ENCODE measurements at places on chromosomes 2 and 18.

GRCh38 chr2:112534826-112535225 is 7.4 kb upstream of the POLR1B start:
- H3K27me3 ChIP-seq: no peaks in the 10 kb centered on the region
- H3K4me3 ChIP-seq: no peak overlapping the region
- H3K36me3 ChIP-seq: peaks cover 21% of the 10 kb centered on the region
- H3K27ac ChIP-seq: no peak overlapping the region
- no peak for DNase-seq

DNA sequence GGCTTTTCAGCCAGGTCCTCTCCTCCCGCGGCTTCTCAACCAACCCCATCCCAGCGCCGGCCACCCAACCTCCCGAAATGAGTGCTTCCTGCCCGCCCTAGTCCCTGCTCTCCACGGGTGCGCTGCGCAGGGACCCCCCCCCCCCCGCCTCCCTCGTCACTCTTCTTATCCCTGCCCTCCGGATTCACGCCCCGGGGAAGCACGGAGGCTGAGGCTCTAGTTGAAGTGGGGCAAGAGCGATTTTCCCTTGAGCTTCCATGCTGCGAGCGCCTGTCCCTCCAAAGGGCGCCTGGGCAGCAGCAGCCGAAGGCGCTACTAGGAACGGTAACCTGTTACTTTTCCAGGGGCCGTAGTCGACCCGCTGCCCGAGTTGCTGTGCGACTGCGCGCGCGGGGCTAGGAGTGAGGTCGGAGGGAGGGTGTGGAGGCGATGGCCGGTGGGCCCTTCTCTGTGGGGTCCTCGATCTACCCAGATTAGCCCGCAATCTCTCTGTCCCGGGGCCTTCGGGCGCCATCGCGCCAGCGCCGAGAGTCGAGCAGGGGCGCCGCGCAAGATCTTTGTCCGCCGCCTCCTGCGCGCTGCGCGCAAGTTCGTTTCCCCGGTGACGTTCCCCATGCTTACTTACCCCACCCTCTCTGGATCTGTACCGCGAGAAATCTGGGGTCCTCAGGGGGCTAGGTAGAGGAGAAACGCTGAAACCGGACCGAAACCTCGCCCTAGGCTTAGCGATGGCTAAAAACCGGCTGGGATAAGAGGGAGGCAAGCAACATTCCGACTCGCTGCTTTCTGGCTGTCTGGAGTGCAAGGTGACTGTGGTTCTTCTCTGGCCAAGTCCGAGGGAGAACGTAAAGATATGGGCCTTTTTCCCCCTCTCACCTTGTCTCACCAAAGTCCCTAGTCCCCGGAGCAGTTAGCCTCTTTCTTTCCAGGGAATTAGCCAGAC is 677 bp downstream of the GAD1 start:
- peaks cover 68% of the 10 kb centered on the region for H3K4me1 ChIP-seq
- peaks cover 26% of the 10 kb centered on the region for H3K36me3 ChIP-seq
- H3K27ac ChIP-seq: peak overlapping the region; percentile 46

DNA sequence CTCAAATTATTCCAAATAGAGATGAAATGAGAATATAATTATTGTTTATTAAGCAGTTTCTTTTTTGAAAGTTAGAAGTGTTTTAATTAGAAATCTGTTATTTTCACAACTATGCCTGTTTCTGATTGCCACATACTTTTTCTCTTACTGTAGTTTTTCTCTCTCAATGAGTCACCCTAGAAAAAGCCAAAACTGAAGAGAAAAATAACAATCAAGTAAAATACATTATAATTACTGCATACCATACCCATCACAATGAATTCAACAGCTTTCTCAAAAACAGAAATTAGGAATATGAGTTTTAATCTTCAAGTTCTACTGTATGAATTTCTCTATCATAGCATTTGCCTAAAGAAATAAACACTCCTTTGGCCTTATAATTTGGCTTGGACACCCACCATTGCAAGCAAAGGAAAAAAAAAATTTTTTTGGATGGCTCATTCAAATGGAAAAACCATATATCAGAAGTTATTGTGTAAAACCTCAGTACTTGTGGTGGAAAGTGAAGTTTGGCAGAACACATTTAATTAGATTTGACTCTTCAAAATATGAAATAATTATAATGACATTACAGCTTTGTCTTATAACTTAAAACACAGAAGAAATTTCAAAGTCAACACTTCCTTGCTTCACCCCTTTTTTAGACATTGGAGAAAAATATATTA is 138.5 kb downstream of the DYM start:
- H3K36me3 ChIP-seq: no peaks in the 10 kb centered on the region
- H3K4me1 ChIP-seq: no peaks in the 10 kb centered on the region
- no peaks in the 10 kb centered on the region for H3K27me3 ChIP-seq
- DNase-seq: no peak

DNA sequence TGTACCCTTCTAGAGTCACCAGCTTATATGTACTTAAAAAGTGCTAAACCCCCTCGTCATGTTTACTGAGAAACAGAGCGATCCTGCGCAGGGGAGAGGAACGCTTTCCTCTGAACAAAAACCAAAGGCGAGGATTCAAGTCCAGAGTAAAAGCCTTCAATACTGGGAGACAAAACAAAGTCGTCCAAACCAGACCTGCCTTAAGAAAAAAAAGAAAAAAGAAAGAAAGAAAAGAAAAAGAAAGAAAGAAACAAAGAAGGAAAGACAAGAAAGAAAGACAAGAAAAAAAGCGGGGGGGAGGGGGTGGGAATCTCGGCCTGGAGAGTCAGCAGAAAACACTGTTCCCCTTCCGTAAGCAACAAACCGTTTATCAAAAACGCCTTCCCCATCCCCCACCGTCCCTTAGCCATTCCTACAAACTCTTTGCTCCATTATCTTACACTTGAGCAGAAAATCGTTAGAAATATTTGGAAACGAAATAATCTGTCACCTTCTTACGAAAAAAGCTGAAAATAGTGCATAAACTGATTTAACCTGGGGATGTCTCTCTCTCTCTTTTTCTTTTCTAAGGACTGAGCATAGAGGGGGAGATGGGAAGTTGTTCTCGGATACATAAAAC is 3.3 kb downstream of the PTGR3 start:
- H3K27me3 ChIP-seq: peaks cover 26% of the 10 kb centered on the region
- H3K36me3 ChIP-seq: peaks cover 22% of the 10 kb centered on the region
- H3K4me3 ChIP-seq: peak overlapping the region; percentile 88

DNA sequence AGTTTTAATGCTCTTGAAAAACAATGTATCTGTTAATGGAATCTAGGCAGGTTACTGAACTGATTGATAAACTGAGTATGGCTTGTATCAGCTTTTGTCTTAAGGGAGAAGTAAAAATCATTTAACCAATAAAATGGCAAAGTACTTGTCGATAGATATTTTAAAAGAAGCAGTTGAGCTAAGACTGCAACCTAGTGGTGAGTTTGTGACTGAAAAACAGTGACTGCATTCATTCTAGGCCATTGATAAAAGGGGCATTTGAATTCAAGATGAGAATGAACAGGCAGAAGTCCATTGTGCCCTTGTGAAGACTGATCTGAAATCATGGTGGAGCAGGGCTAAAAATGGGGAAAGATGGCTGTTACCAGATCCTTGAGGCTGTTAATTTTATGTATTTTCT is 59.4 kb upstream of the MSTN start:
- H3K27ac ChIP-seq: no peak overlapping the region
- peaks cover 9% of the 10 kb centered on the region for H3K4me1 ChIP-seq
- no peak for DNase-seq
- no peaks in the 10 kb centered on the region for H3K36me3 ChIP-seq

DNA sequence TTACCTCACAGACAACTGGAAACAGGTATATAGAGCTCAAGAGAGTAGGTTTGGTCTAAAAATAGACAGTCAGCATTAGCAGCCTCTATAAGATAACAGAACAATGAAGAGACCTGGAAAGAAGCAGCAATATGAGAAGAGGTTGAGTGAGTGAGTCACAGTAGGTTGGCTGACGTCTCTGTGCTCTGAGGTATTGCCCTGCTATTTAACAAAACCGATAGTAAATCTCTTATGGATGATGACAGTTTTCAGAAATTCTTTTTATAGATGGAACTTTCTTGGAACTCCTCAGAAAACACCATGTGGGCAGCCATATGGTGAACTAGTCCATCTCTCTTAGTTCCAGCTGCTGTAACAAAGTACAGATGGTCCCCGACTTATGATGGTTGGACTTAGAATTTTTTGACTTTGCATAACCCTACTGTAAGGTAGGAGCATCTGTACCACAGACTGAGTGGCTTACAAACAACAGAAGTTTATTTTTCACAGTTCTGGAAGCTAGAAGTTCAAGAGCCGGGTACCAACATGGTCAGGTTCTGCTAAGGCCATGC is 123.5 kb downstream of the MBD2 start:
- no peak for DNase-seq
- no peaks in the 10 kb centered on the region for H3K27me3 ChIP-seq
- no peaks in the 10 kb centered on the region for H3K4me1 ChIP-seq
- H3K4me3 ChIP-seq: no peak overlapping the region
- no peak overlapping the region for H3K27ac ChIP-seq
- H3K36me3 ChIP-seq: no peaks in the 10 kb centered on the region

DNA sequence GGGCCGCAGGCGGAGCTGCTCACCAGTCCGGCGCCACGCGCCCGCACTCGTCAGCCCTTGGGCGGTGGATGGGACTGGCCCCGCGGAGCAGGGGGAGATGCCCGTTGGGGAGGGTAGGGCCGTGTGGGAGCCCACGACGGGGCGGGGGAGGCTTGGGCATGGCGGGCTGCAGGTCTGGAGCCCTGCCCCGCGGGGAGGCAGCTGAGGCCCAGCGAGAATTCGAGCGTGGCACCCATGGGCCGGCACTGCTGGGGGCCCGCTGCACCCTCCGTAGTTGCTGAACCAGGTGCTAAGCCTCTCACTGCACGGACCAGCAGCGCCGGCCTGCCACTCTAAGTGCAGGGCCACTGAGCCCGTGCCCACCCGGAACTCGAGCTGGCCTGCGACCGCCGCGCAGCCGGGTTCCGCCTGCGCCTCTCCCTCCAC is 182.4 kb upstream of the ERBB4 start:
- no peaks in the 10 kb centered on the region for H3K27me3 ChIP-seq
- DNase-seq: no peak
- no peak overlapping the region for H3K27ac ChIP-seq
- peaks cover 4% of the 10 kb centered on the region for H3K36me3 ChIP-seq
- H3K4me1 ChIP-seq: no peaks in the 10 kb centered on the region

All from endothelial cell (in vitro differentiated cells).